ENCODE measurements at places on chromosomes 2 and 18.

- DNase-seq, result no peak
Measured at GRCh38 chr18:12779043-12779442, 76.2 kb downstream of the PSMG2 start.

GRCh38 chr2:232592772-232593395 lies 40.5 kb upstream of the EFHD1 start:
- DNase-seq, result no peak

DNA sequence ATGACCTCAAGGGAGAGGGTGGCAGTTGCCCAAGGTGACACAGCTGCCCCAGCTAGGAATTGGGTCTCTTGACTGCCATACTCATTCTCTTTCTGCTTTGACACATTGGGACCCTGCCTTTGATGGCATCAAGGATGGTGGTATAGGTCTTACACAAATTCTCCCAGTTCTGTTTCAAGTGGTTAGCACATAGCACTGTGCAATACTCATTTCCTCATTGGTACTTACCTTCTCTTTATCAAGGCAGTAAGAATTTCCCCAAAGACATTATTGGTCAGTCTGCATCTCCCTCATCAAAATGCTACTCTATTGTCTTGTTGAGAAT lies 35.9 kb upstream of the CCDC93 start:
- DNase-seq, result no peak

DNA sequence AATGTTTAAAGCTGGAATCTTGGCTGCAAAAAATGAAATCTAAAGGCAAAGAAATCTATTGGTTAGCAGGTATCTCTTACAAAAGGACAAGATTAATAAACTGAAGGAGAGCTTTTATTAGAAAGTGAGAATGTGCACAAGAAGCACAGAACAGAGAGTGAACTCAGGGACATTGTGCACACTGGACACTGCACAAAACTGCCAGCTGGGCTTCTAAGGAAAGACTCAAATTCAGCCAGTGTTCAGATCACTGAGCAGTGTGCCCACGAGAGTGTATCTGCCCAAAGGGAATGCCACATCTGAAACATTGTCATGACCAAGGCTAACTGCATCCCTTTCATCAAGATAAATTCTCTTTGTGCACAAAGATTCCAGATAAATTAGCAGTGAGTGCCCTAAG lies 129.7 kb upstream of the KCNH7 start:
- no peak for DNase-seq

DNA sequence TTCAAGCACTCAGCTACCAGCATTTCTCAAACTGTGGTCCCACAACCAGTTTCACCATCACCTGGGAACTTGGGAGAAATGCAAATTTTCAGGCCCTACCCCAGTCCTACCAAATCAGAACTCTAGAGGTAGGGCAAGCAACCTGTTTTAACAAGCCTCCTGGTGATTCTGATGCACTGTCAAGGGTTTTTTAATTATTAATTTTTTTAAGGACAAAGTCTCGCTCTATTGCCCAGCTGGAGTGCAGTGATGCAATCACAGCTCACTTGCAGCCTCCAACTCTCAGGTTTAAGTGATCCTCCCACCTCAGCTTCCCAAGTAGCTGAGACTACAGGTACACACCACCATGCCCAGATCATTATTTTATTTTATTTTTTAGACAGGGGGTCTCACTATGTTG lies 7.8 kb downstream of the ACMSD start:
- no peak for DNase-seq

- DNase-seq, result no peak
Measured at GRCh38 chr2:12722447-12723316, 5.9 kb downstream of the TRIB2 start.
